ENCODE measurements at places on chromosomes 13 and 19. TPM values are rescaled to one million over a fixed set of nuclear protein-coding genes. Genes with fewer than 3 reads are reported as not detected.

DNA sequence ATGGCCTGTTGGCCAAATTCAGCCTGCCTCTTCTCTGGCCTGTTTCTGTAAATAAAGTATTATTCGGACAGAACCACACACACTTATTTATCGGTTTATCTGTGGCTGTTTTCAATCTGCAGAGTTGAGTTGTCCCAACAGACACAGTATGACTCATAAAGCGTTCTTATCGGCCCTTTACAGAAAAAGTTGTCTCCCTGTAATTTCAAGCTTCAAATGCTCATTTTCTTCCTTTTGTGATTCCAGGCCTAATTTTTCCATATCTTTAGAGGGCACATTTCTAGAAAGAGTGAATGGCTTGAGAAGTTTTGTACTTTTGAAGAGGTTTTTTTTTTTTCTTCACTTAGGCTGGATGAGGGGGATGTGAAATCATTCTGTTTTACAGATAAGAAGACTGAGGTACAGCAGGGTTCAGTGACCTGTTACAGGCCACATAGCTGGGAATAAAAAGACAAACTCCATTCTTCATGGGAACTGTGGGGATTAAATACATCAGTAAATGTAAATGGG, 440.9 kb downstream of the TSHZ3 start:
- DNase-seq = no peak

DNA sequence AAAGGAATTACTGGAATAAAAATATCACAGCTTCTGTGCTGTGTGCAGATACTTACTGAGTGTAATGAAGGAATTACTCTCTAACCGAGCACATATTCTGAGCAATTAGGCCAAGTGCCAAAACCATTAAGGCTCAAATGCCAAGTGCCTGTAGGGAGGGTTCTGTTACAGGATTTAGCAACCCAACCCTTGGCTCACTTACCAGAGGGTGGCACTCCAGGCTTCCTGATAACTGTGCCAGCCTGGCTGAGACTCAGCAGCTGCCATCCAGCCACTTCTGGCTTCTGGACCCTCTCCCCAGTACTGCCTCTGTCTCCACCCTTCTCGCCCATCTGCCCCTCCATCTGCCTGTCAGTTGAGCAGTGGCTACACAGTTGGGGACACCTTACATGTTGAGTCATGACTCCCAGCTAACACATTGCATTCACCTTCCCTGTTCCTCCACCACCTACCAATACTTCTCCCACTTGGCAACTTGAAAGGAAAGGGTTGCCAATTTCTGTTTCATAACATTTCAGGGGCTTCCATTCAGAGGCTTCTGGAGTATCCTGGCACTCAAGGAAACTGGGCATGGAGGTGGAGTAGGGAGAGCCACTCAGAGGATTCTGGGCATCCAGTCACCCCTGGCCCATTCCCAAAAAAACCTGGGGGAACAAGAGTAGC, 110.5 kb downstream of the COG6 start:
- no peak for DNase-seq

ZNF460 gene
- 38.3 TPM for total RNA-seq

DNA sequence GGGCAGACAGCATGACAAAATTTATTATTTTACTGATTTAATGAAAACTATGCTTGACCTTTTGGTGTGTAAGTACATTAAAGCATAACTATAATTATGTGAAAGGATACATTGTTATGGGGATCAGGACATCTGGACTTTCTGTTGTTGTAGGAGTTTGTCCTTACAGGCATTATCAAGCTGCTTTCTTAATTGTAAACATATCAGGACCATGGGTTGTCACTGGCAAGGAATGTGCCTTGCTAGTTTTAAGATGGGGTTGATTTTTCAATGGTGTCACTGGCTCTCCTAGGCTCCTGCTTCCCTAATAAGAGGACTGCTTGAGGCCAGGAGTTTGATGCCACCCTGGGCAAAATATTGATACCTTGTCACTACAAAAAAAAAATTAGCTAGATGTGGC, 32.6 kb downstream of the KBTBD6 start:
- DNase-seq = no peak

AP1M2 gene
- total RNA-seq = 4.8 TPM

DNA sequence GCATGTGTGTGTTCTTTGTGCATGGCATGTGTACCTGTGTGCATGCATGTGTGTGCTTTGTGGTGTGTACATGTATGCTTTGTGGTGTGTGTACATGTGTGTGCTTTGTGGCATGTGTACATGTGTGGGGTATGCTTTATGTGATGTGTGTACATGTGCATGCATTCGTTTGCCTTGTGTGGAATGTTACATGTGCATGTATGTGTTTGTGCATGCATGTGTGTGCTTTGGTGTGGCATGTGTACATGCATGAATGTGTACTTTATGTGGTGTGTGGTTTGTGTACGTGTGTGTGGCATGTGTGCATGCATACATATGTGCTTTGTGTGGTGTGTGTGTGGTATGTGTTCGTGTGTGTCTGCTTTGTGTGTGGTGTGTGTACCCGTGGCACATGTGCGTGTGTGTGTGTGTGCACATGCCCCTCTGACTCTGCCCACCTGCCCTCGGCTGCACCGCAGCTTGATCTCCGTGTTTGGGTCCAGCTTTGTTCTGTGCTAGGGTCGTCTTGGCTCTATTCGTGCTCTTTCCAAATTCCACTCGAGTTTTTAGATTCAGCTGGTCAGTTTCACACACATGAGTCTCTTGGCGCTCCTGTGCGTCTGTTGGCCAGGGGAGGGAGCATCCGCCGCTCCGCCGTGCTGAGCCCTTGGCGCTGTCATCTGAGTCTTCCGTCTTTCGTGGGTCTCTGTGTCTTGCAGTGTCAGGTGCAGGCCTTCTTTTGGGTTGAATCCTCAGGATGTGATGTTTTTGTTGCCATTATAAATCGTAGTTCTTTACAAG, 46.5 kb upstream of the TFDP1 start:
- no peak for DNase-seq

YJU2 gene
- total RNA-seq = 17.6 TPM

All from right atrium auricular region (tissue), 2 donors.